ENCODE measurements at places on chromosomes 12 and 14.

DNA sequence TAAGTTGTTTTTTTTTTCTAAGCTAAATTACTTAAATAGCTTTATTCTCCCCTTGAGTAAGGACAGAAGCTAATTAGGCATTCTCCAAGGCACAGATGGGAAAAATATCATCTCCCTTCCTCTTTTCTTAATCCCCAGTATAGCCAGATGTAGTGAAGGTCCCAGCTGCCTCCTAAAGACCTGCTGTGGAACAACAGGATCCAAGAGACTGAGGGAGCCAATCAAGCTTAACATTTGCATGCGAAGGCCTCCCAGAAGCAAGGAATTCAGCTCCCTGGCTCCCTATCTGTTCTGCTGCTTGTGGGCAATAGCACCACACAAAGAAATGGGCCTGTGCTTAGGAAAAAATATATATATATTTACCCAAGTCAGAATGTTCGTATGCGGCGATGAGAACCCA is 255.2 kb downstream of the SYT1 start:
- no peak for DNase-seq

DNA sequence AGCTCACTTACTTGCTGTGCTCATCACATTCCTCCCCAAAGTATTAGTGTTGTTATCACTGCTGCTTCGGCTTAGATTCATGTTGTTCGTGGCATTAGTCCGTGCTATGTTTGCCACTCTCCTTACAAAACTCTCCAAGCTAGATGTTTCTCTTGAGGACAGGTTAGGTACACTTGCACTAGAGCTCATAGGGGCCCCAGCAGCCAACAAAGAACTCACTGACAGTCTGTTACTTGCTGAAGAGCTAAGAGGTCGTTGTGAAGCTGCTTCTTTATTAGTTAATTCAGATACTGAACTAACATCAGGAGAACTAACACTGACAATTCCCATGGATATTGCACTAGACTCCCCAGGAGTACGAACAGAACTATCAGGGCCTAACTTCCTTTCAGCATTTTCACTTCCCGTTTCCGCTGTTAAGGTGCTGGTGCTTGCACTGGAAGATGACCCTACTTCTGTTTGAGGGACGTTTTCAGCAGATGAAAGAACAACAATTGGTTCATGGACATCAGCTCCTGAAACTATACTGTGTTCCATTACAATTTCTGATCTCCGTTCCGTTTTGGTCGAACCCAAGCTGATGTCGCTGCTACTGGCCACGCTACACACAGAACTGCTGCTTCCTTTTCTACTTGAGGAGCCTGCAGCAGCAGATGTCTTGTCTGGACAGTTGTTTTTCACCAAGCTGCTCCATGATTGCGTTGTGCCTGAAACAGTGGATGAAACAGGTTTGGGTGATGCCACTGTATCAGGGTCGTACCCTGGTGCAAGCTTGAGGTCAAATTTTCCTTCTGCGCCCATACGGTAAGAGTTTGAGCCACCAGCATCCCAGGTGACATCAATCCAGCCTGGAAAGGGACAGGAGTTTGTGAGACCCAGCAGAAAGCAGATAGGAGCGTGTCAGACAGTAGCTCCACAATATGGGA is 78.7 kb downstream of the HECTD1 start:
- DNase-seq, result no peak

DNA sequence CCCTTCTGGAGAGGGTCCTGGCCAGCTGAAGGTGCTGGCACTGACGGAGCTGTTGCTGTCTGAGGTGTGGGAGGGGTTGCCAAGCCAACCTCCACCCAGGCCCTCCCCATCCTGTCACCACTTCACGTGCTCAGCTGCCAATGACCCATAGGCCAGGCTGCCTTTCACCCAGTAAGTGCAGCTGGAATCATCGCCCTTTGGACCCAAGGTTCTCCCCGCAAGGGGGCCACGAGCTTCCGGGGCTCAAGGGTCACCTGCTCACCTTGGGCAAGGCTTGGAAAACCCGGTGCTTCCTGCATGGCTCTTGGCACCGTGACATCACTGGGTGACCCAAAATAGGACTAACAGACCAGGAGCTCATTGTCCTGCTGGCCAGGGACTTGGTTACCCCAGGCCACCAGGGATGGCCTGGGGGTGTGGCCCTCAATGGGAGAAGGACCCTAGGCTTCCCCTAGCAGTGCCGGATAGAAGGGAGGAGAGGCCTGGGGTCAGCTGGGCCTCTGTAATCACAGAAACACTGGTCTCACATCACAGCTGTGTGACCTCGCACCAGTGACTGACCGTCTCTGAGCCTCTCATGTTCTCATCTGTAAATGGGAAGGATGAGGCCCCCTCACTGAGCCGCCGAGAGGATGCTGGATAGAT is 51.3 kb downstream of the CCDC85C start:
- no peak for DNase-seq

DNA sequence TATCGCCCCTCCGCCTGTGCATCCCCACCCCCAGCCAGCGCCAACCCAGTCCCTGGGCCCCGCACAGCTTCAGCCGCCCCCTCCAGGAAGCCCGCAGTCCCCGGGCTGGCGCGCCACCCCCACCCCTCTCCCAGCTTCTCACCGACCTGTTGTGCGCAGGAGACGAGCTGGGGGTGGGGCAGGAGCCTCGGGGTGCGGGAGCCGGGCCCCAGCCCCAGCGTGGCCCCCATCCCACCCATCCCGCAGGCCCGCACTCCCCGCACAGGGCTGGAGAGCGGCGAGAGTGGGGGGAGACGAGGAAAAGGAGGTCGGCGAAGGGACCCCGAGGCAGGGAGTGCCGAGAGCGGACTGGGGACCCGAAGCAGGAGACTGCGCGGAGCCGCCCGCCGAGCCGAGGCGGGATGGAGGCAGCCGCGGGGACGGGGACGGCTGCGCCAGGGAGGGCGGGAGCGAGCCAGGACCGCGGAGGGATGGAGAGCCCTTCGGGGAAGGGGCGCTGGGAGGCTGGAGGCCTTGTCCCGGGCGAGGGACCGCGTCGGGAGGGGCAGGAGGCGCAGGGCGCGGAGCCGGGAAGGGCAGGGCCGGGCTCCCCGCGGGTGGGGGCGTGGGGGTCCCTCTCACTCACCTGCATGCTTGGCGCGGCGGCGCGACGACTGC is 498 bp downstream of the PIANP start:
- DNase-seq, result no peak

DNA sequence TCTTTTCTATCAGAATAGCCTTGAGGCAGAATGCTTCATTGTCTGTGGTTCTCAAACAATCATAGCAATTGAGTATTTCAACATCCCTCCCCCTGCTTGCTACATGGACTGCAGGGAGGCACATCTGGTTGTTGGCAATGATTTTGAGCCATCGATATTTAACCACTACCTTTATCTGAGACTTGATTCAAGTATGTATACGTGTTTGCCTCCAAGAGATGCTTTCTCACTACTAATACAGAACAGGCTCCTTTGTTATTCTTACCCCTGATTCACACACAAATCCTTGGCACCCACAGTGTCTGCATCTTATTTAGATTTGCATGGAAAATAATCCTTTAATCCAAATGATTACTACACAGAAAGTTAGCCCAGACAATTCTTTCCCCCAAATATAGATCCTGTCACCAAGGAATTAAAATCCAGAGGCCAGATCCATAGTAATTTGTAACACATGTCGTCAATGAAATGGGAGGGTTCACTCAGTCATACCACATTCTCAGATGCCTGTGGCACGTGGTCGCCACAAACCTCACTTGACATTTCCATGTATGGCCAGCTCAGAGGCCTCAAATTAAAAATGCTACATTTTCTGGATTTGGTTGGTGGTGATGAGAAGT is 199.3 kb downstream of the ITPR2 start:
- DNase-seq, result peak; percentile 53

DNA sequence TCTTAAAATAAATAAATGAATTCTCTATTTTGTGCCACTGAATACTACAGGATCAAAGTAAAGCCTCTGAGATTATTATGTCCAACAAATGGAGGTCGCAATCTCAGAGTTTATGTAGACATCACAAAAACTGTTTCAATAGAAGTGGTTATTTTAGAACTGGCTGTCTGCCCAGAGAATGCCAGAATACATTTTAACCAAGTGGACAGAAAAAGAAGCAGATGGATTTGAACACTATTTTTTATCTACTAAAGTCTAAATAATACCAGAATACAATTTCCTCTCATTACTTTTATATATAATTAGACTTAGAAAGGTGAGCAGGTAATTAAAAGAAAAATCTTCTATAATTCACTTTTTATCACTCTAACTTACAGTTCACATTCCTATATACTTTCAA is 118.3 kb downstream of the MED13L start:
- DNase-seq, result peak; percentile 25

DNA sequence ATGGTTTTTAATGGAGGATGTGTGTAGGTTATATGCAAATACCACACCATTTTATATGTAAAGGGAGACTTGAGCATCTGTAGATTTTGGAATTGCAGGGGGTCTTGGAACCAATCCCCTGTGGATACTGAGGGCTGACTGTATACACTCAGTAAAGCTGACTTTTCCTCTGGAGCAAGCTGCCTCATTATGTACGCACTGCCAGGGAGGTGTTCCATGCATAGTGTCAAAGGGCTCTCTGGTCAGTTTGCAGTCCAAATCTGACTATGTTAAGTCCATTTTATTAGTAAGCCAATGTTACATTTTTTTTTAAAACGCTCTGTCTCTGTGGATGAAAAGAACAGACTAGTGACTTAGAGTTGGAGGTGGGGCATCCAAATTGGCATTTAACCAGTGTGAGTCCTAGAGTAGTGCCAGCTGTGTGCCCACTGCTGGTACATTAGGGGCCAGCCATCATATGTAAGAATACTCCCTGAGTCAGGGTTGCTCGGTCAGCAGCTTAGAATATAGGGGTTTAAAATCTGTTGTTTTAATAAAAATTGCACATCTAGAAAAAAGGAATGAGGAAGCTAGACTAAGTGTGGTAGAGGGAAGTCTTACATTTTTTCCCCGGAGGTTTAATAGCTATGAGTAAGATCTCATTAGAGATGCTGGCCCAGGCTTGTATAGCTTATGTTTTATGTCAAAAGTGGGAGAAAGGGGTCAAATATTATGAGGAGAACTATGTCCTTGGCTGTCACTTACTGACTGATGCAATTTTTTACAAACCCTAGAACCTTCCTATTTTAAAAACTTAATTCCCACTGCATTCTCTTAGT is 87.0 kb downstream of the TESC start:
- no peak for DNase-seq
